Activated CD8-positive, alpha-beta memory T cell treated with anti-CD3 and anti-CD28 coated beads for 4 hours (primary cell): ENCODE measurements at places on chromosomes 11 and 22.

DNA sequence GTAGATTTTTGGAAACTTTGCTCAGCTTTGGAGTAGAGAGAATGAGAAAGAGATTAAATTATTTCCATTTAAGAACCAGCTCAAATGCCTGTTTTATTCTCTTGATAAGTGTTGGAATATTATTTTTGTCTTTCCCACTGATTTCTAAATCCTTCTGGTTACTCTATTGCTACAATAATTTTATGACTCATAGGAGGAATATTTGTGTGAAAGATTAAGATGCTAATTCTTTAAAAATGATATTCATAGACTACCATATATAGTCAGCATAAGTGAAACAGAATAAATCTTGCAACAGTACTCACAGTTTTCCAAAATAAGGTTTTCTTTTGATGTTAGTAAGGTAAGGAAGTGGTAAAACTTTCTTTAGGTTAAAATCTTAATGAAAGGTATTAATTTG lies 60.9 kb downstream of the YAP1 start:
- no peak for DNase-seq

GRCh38 chr22:43832393-43833265 lies 20.5 kb upstream of the EFCAB6 start:
- DNase-seq: no peak

GRCh38 chr22:17358415-17358814 lies 10.8 kb upstream of the CECR2 start:
- DNase-seq: no peak

DNA sequence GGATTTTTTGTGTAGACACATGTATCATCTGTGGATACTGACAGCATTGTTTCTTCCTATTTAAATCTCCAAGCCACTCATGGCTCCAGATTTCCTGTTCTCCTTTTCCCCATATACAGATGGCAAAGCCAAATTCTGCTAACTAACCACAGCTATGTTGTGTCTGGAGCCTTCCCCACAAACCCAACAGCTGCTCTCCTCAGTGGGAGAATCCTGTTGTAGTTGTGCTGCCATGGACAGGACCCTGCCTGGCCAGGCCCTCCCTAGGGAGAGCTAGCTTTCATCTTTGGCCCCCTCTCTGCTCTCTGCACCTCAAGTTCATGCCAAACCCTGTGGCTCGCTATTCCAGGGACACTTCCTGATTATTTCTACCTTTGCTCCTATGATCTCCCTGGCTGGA lies 106.4 kb upstream of the CCDC90B start:
- DNase-seq: no peak
